ENCODE measurements at places on chromosomes 12 and 14.

DNA sequence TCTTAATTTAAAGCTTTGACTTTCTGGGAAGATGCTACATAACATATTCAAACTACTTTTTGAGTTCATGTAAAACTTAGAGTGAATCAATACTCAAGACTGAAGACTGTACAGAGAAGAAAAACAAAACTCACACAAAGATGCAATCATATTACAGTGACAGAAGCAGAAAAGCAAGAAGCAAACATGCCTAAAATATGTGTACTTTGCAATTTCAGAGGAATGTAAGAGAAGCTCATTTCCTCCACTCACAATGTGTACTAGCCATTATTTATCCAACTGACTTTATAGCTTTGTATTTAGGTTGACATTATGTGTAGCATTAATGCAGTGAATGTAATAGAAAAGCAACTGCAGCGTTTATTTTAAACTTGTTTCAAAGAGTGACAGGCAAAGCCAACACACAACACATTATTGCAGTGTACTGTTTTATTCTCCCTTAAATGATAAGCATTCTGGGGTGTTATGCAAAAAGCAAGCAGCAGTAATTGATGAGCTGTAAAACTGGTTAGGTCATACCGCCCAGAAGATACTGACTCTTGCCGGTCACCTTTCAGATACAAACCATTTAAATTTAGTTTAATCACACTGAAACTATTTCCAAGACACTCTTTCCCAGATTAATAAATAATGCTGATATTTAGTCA, 88.2 kb upstream of the PAWR start:
- DNase-seq, result no peak

DNA sequence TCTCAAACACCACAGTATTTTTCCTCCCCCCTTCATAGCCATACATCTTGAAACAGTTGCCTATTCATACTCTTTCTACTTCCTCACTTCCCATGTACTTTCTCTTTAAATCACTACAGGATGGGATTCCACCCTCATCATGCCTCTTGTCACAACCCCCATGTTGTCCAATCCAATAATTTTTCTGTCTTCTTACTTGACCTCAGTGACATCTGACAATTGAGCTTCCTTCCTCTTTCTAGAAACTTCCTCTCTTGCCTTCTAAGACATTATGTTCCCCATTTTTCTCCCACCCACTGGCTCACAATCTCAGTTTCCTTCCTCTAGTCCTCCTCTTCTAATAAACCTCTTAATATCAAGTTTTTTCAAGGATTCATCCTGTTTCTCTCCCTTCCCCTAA, 5.3 kb downstream of the C2CD5 start:
- no peak for DNase-seq

DNA sequence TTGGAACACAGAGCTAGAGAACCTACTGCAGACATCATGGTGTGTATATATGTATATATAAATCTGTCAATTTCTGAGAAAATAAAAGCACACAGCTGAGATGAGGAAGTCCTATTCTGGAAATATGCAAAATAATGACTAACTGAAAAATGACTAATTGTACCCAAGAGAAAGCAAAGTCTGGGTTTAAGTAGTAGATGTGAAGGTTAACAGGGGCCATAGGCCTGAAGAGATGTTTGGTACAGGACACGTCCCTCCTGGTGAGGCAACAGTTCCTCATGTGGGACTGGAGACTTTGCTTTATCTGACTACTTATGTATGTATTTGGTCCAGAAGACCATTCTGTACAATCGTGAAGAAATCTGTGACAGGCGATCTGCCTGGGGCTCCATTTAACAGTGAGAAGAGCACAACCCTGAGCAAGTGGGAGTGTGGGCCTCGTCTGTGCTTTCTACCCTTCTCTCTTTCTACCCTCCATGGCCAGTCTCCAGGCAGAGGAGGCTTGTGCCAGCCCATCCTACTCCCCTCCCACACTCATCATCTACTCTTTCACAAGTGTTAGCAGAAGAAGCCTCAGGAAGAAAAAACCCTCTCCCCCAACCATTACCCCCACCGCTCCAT, 67.5 kb downstream of the SLC41A2 start:
- no peak for DNase-seq

DNA sequence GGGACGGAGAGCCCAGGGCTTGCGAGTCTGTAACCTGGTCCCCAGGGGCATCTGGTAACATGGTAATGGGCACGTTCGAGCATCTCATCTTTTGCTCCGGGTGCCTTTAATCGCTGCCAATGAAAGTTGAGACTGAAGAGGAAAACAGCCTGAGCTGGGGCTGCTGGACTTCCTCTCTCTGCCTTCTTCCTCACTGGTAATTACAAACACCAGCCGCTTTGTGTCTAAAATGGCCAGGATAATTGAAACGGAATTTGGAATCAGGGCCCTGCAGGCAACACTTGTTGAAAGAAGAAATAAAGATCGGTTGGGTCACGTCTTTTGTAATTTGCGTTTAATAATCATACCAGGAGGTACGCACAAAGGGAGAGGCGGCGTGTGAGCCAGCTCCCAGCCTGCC, 51.5 kb upstream of the GPATCH2L start:
- DNase-seq, result no peak

Measured in fibroblast of the aortic adventitia (primary cell).